ENCODE measurements at places on chromosomes 12 and 14. TPM values are rescaled to one million over a fixed set of nuclear protein-coding genes. Genes with fewer than 3 reads are reported as not detected.

CEBPE gene
- polyA plus RNA-seq, result 0.12 TPM

RPL36AL gene
- polyA plus RNA-seq, result 177 TPM

TMEM229B gene
- polyA plus RNA-seq, result 0.34 TPM

PKP2 gene
- 9.2 TPM for polyA plus RNA-seq

EPYC gene
- polyA plus RNA-seq, result not detected

IQSEC3 gene
- 3.8 TPM for polyA plus RNA-seq

CD27 gene
- 1.2 TPM for polyA plus RNA-seq

NAV3 gene
- not detected for polyA plus RNA-seq
